ENCODE measurements at places on chromosomes 12 and 14.
A peak's percentile ranks its signal among the peaks of the same experiment; 100 is the strongest.

DNA sequence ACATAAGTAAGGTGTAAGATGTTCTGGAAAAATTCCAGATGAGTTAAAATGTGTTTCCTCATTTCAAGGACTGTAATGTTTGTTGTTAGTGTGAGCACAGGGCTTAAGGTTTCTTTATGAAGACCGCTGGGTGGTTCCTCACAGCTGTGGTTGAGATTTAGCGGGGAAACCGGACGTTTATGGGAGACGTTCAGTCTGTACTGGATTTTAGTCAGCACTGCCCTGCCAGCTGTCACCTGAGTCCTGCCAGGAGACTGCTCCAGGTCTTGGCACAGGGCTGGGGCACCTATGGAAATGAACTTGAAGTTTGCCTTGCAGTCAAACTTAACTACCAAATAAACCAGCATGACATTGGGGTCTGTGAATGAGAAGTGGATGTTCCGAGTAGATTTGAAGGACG, 555.2 kb downstream of the DIO2 start:
- DNase-seq = no peak

- no peak for DNase-seq
These were observed 71.5 kb downstream of the TBX5 start for GRCh38 chr12:114334395-114334794.

GRCh38 chr14:25484235-25484634, 434.3 kb upstream of the STXBP6 start:
- no peak for DNase-seq

DNA sequence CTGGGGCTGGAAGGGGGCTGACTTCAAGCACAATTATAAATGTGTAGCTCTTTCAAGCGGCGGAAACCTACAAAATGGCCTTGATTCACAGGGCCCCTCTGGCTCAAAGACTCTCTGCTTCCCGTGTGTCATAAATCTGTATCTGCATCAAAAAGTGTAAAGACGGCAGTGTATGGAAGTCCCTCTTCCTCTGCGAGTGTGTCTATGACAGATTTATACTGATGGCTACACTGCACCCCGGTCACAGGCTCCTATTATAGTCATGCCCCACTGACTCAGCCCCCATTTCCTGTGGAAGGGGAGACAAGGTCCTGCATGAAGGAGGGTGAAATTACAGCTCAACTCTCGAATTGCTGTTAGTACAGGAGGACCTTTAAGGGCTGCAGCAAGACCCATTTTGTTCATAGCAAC, 68.6 kb downstream of the HMGA2 start:
- DNase-seq = peak; percentile 95

- DNase-seq = no peak
These were observed 188.1 kb downstream of the RGS6 start for GRCh38 chr14:72120315-72120714.
